Body of pancreas (tissue), 4 donors: ENCODE measurements at places on chromosomes 2 and 18. TPM values are rescaled to one million over a fixed set of nuclear protein-coding genes. Genes with fewer than 3 reads are reported as not detected.
A peak's percentile ranks its signal among the peaks of the same experiment; 100 is the strongest.

DNA sequence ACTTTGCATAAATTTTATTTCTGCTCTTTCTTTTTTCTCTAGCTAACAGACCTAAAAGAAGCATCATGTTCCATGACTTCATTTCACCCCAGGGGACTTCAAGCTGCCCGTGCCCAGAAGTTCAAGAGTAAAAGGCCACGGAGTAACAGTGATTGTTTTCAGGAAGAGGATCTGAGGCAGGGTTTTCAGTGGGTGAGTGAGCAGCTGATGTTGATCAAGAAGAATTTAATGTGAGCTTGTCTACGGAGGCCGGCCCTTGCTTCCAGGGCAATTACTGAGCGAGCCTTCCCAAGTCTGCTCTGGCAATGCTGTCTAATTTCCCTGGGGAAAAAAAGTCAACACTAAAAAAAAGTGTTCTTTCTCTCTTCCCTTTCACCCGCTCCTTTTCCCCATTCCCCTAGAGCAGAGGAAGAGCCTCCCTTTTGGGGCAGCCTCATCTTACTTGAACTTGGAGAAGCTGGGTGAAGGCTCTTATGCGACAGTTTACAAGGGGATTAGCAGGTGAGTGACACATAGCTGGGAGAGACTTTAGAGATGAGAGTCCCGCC lies 1.2 kb downstream of the CDK15 start:
- peak; percentile 16 for DNase-seq

GRCh38 chr18:13441736-13442135 lies 223.2 kb downstream of the LDLRAD4 start:
- no peak for DNase-seq

The RBM43 gene
- 5.2 TPM for total RNA-seq

The FN1 gene
- 27.4 TPM for total RNA-seq

The SERPINB7 gene
- total RNA-seq, result not detected
